Stimulated activated CD4-positive, alpha-beta T cell treated with anti-CD3 and anti-CD28 coated beads, Interleukin-2, amount 100 ng/mL, for 4 hours (primary cell): ENCODE measurements at places on chromosomes 5 and 9.

GRCh38 chr9:87065981-87066380, 118.7 kb upstream of the GAS1 start:
- no peak for DNase-seq

DNA sequence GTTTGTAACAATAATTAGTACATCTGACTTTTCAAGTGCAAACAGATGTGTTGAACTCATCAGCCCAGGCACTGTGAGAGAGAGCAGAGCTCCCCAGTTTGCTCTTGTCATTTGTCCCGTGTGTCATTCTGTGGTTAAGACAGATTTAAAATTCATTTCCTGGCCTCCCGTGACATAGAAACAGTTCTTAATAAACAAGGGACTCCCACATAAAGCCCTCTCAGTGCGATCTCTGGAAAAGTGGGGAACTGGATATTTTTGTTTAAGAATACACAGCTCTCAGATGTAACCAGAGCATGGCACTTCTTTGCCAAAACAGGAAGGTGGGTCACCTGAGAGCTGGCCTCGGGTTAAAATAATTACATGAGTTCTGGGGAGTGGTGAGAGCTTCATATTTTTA, 58.6 kb downstream of the PRKACG start:
- DNase-seq, result no peak

- no peak for DNase-seq
Observed at GRCh38 chr5:126793097-126793496, 16.2 kb downstream of the LMNB1 start.

GRCh38 chr5:144162686-144163085, 7.8 kb downstream of the YIPF5 start:
- no peak for DNase-seq

DNA sequence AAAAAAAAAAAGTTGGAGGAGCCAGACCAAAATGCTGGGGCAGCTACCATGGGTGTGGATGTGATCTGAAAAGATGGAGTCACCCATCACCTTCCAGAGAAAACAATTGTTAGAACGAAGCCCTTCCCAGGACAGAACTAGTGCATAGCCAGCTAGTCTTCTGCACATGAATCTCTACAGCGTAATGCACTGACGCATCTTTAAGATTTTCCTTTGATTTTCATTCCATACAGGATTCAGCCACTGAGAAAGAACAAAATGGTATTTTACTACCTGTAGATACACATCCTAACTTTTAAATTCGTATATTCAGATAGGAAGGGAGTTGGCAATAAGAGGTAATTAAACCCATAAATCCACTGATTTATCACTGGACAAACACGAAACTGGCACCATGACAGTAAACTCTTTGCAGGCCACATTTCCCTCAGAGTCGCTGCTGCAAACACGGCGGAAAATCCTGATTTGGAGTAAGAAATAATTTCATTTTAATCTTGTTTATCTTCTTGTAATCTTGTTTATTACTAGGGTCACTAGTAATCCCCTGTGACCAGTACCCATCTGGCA, 206.6 kb downstream of the SPOCK1 start:
- no peak for DNase-seq

- DNase-seq, result no peak
Observed at GRCh38 chr5:151892393-151892792, 32.3 kb downstream of the GLRA1 start.

DNA sequence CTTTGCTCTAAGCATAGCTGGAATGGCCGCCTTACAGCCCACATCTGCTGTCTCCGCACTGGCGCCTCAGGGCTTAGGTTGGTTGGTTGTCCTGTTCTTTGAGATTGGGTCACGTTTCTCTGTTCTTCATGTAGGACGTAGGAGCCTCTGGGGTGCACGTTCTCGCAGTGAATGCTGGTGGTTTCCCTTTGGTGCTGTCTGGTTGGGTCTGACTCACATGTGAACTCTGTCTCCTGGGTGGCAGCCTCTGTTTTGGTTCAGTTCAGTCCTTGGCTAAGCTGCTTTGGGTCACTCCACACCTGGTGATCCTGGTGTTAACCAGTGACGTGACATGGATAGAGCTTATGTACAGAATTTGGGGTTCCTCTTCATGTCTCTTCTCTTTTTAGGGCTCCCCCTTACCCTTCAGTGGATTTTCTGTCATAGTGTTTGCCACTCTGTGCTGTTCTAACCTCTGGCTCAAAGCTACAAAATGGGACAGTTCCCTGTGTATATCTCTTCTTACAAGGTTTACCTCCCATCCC, 12.6 kb upstream of the LPCAT1 start:
- DNase-seq, result peak; percentile 62

DNA sequence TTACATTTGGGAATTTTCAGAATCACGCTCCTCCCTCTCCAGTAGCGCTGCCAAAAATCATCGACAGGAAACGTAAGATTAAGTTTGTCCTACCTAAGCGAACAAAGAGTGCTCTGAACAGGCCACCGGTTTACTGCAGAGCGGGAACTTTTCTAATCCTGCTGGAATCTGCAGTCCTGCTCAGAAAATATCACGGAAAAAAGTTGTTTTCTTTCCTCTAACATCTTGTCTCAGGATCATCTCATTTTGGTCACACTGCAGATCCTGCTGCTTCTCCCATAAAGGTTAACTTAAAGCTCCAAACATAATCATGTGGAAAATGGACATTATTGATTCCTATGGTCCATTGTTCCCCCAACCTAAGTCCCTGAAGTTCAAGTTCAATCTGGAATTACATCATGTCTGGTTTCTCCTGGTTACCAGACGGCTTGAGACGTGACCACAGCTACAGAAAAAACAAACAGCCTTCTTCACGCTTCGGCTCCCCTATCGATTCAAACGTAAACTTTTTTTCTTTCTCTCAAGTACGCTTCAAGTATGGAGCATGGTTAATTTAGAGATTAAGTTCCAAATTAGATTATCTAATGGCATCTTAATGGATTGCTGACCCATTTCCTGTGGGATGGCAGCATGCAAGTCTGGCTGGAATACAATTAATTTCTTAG, 217.6 kb downstream of the NFIB start:
- DNase-seq, result no peak

GRCh38 chr9:16626577-16627130, 243.8 kb downstream of the BNC2 start:
- DNase-seq, result no peak

DNA sequence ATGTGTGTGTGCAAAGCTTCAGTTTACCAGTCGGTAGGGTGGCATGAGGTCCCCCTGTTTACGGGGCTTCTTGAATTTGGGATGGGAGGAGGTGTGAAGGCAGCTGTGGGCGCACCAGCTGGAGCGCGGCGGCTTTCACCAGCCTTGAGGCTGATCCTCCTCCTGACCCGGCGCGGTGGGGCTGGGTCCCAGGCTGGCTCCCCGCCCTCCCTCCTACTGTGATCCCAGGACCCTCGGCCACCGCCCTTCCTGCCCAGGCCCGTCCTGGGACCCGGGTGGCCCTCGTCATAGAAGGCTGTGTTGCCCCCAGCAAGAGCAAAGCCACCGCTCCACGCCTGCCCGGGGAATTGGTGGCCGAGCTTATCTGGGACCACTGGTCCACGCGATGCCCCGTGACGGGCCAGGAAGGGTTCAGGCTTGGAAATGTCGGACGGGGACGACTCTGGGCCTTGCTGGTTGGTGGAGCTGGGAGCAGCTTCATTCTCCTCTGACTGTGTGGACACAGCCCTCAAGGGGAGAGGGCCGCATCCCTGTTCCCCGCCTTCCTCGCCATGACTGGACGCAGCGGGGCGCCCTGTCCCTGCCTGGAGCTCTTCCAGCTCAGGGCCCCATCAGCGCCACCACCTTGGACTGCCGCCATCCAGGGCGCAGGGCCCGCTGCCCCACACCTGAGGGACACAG, 271.1 kb upstream of the IRX1 start:
- no peak for DNase-seq

- no peak for DNase-seq
Observed at GRCh38 chr9:96574455-96574854, 45.2 kb downstream of the CDC14B start.

GRCh38 chr5:7756453-7756852, 94.5 kb downstream of the CFAP90 start:
- no peak for DNase-seq
